ENCODE measurements at places on chromosomes 2 and 18.

DNA sequence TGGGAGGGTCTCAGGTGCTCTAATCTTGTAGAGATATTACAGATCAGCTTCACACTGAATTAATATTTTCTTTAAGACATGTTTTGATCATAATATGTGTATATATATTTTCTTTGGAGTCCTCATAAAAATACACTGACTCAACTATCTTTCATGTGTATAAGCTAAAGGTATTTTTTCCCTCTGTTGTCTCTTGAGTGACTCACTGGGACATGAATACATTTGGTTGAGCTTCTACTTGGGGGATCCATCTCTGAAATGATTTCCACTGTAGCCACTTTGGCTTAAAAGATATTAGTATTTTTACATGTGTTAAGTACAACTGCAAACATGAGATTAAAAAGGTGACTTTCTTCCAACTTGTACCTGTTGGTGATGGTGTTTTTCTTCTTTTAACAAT lies 140.8 kb downstream of the TTN start:
- DNase-seq: no peak

GRCh38 chr2:156343096-156343939 lies 10.8 kb upstream of the NR4A2 start:
- DNase-seq: no peak

GRCh38 chr2:36357847-36358659 lies 2.5 kb downstream of the CRIM1 start:
- no peak for DNase-seq

GRCh38 chr2:121044412-121044811 lies 240.6 kb downstream of the TFCP2L1 start:
- no peak for DNase-seq

DNA sequence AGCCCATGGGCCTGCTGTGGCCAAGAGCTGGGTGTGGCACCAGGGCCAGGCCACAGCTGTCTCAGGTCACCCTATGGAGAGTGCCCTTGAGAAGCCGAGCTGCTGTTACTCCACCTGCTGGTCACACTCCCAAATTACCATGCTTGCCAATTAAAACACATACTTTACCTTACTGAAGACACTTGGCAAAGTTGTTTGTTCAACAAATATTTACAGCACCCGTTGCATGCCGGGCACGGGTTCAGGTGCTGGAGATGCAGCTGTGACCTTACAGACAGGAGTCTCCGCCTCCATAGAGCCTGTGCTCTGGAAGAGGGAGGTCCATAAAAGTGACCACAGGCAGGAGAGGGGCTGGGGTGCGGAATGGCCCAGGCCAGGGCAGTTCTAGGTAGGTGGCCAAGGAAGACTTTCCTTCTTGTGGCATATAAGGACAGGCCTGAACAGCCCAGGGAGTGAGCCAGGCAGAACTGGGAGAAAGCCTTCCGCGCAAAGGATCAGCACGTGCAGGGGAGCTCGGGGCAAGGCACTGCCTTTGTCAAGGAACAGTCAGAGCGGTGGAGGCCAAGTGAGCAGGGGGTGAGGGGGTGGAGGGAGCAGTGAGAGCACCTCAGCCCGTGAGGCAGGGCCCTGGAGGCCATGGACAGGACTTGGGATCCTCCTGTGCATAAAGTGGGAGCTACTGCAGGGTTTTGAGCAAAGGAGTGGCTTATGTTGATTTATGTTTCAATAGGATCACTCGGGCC lies 23.6 kb upstream of the RBM44 start:
- DNase-seq: peak; percentile 37

GRCh38 chr2:238614376-238614775 lies 187.6 kb downstream of the ASB1 start:
- DNase-seq: no peak

DNA sequence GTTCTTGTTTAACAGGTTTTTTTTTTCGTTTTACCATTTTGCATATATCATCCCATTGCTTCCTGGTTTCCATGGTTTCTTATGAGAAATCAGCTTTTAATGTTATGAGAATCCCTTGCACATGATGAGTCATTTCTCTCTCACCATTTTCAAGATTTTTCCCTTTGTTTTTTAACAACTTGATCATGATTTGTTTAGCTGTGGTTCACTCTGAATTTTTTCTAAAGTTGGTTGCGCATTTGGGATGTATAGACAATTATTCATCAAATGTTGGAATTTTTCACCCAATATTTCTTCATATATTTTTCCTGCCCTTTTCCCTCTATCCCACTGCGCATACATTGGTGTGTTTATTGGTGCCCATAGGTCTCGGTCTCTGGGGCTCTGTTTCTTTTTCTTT lies 42.4 kb upstream of the BIN1 start:
- DNase-seq: no peak

DNA sequence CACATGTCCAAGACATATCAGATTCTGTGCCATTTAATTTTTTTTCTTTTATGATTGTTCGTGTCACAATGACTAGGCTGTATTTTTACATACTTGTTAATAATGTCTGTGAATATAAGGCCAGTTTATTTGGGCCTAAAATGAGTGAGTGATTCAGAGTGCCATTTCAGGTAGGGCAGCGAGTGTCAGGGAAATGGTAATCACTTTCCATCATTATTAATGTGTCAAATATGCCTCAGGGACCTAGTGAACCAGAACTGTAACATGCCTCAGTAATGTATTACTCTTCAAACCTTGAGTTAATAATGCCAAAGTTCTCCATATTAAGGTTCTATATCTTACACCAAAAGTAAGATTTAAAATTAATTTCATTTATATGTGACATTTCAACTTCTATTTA lies 8.6 kb downstream of the FAM171B start:
- DNase-seq: no peak

- no peak for DNase-seq
Measured at GRCh38 chr2:79294994-79295393, 135.4 kb upstream of the REG3A start.

GRCh38 chr2:217414429-217414828 lies 554.6 kb upstream of the TNP1 start:
- DNase-seq: no peak

DNA sequence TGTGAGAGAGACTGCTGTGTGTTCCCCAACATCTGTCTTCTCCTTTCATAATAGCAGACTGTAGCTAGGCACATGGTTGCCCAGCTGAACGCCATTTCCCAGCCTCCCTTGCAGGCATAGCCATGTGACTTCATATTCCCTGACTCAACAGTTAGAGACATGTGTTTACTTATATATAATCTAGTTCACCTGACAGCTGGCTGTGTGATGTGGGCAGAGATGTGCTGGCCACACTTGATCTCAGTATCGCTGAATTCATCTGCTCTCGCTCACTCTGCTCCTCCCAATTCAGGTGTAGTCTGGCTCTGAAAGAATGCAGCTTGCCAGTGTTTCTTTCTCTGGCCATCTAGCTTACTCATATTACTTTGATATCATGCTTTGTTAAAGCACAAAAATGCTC lies 52.3 kb upstream of the SEC11C start:
- DNase-seq: no peak

- no peak for DNase-seq
Measured at GRCh38 chr2:86195808-86196387, 636 bp upstream of the IMMT start.

DNA sequence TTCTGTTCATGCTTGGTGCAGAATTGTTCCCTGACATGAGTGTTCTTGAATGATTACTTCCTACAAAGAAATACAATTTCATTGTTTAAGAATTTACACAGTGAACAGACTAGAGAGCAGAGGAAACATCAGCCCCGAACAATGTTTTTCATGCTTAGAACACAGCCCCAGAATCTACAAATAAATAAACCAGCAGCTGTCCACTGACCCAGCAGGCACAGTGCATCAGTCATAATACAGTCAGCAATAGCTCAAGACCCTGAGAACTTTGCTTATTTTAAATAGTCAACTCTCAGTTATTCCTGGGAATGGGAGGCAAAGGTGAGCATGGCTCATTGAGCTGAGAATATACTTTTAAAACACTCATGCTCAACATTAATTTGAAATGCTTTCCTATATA lies 38.4 kb downstream of the XIRP2 start:
- DNase-seq: no peak

- no peak for DNase-seq
Measured at GRCh38 chr2:109448207-109448606, 165.6 kb downstream of the SEPTIN10 start.

- DNase-seq: no peak
Measured at GRCh38 chr2:240985881-240986786, 12.3 kb upstream of the SNED1 start.

- no peak for DNase-seq
Measured at GRCh38 chr2:229952256-229952835, 30.0 kb downstream of the FBXO36 start.

DNA sequence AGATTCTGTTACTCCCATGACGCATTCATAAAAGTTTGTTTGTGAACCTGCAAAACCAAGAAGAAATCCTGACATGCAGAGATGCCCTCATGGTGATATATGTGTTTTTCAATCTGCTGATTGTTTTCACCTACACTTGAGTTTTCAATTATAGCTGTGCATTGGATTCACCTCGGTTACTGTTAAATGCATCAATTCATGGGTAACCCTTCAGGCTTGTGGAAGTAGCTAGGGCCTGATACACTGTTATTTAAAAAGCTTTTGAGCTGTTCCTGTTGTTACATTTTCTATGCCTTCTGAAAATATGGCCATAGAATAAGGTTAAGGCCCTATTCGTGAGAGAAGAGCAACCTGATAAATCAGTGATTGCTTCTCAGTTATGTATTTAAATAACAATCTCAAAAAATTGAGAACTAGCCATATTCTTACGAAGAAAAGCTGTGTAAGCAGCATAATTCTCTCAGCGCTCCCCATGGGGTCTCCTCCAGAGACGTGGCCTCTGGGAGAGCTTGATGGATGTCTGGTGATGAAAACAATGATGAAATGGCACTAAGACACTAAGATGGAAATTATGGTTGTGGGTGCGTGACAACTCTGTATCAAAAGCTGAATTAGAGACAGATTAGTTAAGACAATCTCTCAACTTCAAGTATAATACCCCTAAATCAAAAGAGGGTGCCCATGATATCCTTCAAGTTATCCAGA lies 60.5 kb downstream of the RIT2 start:
- DNase-seq: no peak

DNA sequence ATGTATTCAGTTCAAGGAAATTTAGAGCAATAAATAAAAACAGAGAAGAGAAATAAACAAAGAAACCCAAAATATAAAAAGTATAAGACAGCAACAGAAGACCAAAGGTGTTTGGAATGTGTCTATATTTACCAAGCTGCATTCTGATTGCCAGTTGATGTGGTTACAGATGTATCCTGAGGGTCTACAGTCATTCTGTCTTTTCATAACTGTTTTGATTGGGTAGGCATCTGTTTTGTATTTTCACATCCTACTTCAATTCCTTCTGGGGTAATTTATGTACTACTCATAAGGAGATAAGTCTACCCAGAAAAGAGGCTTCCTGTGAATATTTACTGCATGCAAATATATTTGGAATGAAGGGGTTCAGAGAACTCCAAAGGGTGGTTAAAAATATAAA lies 596.8 kb upstream of the GCFC2 start:
- no peak for DNase-seq

GRCh38 chr2:199462956-199463692 lies 5.4 kb upstream of the SATB2 start:
- DNase-seq: no peak

DNA sequence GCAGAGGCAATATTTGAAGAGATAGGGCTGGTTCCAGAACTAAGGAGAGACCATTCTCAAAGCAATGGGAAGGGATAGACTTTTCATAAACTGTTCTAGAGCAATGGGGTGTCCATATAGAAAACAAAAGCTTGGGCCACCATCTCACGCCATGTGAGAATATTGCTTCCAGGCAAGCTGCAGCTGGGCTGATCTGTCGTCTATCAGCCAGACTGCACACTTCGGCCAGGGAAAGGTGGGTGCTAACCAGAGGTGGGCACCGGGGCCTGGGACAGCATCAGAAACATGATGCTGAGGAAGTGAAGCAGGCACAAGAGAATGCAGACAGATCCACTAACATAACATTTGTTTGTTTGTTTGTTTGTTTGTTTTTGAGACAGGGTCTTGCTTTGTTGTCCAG lies 43.7 kb downstream of the MYO7B start:
- DNase-seq: no peak

DNA sequence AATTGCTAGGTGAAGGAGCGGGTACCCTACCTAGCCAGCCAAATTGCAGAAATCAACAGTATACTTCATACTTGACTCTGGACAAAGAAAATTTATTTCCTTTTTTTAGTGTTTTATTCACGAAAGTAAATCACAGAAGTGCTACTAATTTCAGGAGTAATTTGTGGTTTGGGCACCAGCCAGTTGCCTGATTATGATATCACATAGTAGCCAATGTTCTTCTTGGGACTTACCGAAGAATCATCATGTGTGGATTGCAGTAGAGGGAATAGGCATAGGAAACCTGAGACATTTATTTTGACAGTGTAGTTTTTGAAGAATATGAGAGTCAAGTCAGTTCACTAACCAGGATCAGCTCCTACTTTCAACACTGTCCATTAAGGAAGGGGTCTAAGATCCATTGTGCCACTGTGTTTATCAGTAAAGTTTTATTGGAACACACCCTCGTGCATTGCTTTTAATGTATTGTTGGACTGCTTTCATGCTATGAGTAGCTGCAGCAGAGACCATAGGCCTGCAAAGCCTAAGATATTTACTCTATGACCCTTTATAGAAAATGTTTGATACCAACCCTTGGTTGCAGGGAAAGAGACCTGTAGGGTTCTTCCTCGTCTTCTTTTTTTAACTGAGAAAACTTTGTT lies 32.1 kb downstream of the TNFRSF11A start:
- no peak for DNase-seq

- no peak for DNase-seq
Measured at GRCh38 chr2:4979111-4979510, 713.1 kb upstream of the SOX11 start.

GRCh38 chr2:232388324-232388891 lies 9.9 kb downstream of the ALPP start:
- DNase-seq: no peak

- no peak for DNase-seq
Measured at GRCh38 chr2:83280391-83280790, 1178.7 kb downstream of the SUCLG1 start.

GRCh38 chr2:46780801-46781445 lies 134.7 kb downstream of the MCFD2 start:
- no peak for DNase-seq

- DNase-seq: no peak
Measured at GRCh38 chr2:156736950-156737349, 300.8 kb downstream of the GPD2 start.

GRCh38 chr2:182784058-182784706 lies 68.1 kb downstream of the DNAJC10 start:
- DNase-seq: no peak

DNA sequence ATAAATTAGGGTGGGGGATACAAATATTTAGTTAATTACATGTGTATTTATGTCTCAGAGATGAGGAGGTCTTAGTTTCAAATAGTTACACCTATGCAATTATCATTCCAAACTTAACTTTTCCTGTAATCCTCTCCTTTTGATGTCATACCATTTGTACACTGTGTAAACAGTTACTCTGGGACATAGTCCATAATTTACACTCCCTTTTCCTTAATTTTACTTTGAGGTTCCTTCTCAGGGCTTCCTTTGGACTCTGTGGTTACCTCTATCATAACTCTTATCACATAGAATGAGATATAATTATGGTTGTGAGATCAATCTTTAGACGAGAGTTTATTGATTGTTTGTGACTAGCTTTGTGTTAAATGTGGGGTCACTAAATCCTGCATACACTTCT lies 84.4 kb downstream of the DPP10 start:
- no peak for DNase-seq

GRCh38 chr2:235594041-235594440 lies 100.2 kb downstream of the AGAP1 start:
- DNase-seq: no peak

All from GM06990 (cell line).